Astrocyte of the hippocampus (primary cell): ENCODE measurements at places on chromosomes 3 and 15.

- DNase-seq: no peak
Observed at GRCh38 chr15:35669432-35670045, 123.6 kb upstream of the DPH6 start.

- DNase-seq: no peak
Observed at GRCh38 chr3:113590983-113591382, 58.6 kb downstream of the SIDT1 start.

- DNase-seq: no peak
Observed at GRCh38 chr15:47400603-47401002, 316.7 kb upstream of the SEMA6D start.

GRCh38 chr3:16607718-16608117 lies 2.5 kb upstream of the DAZL start:
- no peak for DNase-seq

GRCh38 chr15:35522061-35522460 lies 23.9 kb downstream of the DPH6 start:
- DNase-seq: no peak

GRCh38 chr3:15049584-15049983 lies 15.5 kb downstream of the MRPS25 start:
- no peak for DNase-seq

GRCh38 chr15:77496715-77497109 lies 76.0 kb downstream of the HMG20A start:
- DNase-seq: peak; percentile 94

DNA sequence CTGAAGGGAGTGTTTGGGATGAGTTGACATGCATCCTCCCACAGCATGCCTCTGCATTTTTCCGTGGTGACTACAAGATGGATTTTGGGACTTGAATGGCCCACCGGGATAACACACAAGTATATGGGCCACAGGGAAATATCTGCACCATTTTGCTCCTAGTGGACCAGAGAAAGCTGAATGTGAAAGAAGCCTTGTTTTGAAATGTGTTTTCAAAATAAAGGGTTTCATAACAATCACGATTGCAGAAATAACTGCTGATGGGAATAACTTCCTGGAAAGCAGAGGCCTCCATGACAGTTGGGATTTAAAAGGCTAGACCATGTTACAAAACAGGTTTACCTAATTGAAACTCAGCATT lies 77.5 kb upstream of the PRR23C start:
- DNase-seq: no peak

DNA sequence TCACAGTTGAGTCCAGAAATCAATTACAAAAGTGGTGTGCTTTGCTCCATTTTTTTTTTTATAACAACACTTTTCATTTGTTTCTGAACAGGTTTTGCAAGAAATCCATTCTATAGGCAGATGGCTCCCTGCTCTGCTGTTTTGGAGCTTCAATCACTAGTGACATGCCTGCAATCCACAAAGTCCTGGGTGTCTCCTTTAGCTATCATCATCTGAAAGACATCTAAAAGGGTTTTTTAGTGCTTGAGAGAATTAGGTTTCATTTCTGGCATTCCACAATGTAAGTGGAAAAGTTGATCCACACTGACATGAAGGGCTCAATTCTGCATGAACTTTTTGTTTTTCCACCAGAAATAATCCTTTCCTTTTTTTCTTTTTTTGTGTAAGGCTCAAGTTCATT lies 24.0 kb upstream of the MEIS2 start:
- DNase-seq: no peak

GRCh38 chr15:84586696-84587095 lies 14.1 kb upstream of the ZSCAN2 start:
- DNase-seq: peak; percentile 62

- DNase-seq: peak; percentile 80
Observed at GRCh38 chr3:4750306-4750968, 228.8 kb upstream of the BHLHE40 start.

DNA sequence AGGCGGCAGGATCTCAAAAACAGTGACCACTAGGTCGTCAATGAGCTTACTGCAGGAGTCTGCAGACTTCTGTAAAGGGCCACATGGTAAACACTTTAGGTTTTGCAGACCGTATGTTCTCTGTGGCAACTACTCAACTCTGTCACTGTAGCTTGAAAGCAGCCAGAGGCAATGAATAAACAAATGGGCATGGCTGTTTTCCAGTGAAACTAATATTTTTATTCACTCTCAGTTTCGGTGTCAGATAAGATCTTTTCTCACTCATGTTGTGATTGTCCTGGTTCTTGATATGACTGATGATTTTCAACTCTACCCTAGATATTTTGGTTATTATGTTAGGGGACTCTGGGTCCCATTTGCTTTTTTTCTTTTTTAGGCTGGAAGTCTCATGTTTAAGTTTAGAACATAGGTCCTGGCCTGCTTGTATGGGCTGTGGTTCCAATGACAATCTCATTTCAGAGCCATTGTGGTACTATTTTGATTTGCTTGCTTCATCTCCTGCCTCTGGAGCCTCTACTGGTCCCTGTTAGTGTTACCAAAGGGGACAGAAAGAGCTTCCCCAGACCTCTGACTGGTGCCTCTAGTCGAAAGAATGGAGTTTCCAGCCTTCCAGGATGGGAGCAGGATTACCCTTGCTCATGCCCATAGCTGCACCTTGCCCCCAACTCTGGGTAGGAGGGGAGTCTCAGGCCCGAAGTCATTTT lies 222.0 kb downstream of the STT3B start:
- DNase-seq: no peak
